Effector memory CD8-positive, alpha-beta T cell (primary cell): ENCODE measurements at places on chromosomes 6 and 20.

DNA sequence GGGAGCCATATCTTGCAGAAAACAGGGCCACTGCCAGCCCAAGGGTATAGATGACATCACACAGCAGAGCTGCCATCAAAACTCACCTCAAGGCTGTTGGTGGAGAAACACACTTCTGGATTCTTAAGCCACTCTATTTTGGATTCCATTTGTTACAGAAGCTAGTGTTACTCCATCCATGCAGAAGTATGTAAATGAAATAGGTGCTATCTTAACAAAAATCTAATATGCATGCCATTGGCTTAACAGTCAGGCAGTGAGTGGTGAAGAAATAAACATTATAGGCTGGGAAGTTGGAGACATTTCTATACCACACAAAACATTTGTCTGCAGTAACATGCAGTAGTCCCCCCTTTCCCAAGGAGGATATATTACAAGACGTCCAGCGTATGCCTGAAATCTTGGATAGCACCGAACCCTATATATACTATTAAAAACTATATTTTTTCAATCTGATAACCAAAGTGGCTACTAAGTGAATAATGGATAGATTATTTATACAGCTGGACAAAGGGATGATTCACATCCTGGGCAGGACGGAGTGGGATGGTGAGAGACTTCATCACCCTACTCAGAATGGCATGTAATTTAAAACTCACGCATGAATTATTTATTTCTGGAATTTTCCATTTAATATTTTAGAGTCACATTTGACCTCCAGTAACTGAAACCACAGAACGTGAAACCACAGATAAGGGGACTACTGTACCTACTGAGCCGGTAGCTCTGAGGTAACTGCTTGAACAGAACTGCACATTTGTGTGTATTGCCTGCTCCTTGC lies 160.0 kb upstream of the PLN start:
- no peak overlapping the region for H3K27ac ChIP-seq
- H3K4me1 ChIP-seq: no peaks in the 10 kb centered on the region

- H3K27me3 ChIP-seq: no peaks in the 10 kb centered on the region
- H3K36me3 ChIP-seq: no peaks in the 10 kb centered on the region
- H3K4me3 ChIP-seq: no peak overlapping the region
- no peak for DNase-seq
- H3K4me1 ChIP-seq: peaks cover 4% of the 10 kb centered on the region
These were observed 344.9 kb downstream of the CDKAL1 start for GRCh38 chr6:20879121-20879520.

DNA sequence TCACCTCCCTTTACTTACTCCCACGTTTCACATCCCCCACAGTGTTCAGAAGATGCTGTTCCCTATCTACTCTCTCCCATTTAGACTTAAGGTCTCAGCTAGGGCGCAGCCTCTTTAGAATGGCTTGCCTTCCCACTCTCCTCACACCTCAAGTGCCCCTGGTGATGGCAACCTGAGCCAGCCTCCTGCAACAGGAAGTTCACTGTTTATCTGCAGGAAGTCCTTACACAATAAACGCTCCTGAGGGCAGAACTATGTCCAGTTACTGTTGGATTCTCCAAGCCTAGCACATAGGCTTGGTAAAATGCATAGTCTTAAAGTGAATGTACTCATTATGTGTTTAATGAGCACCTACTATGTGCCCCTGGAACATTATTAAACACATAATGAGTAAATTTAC lies 21.9 kb upstream of the RAB22A start:
- DNase-seq: no peak
- H3K27me3 ChIP-seq: no peaks in the 10 kb centered on the region
- peaks cover 30% of the 10 kb centered on the region for H3K4me1 ChIP-seq
- H3K4me3 ChIP-seq: no peak overlapping the region

DNA sequence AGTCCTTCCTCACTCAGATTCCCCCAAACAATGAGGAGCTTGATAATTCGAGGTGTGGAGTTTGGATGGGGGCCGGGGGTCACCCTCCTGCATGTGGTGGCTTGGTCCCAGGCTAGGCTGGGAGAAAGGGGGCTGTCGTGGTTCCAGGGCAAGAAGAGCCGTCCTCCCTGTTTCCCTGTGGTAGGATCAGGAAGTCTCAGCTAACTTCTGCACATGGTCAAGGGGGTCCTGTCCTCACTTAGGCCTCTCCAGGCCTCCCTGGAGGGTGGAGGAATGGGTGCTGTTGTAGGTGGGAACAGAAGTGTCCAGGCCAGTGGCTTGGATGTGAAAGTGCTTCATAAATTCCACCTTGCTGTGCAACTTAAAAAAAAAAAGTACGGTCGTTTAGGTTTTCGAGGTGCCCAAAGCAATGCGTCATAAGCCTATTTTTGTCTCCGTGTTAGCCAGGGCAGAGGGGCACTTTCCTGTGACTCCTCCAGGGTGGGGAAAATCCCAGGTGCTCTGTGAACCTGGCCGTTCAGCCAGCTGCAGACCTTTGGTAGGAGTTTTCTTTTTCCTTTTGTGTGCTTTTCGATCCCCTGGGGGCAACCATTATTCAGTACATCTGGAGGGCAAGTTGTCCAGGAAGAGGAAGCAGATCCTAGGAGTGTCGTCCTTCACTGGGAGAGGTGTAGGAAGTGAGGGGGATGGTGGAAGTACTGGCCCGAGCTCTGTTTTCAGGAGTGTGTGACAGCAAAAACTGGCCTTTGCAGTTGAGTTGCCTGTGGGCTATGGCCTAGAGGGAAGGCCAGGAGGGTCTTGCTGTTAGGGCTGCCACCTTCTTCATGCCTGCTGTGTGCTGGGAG lies 9.6 kb downstream of the IGF2R start:
- no peaks in the 10 kb centered on the region for H3K27me3 ChIP-seq
- H3K27ac ChIP-seq: peak overlapping the region; percentile 95
- H3K4me1 ChIP-seq: peaks cover 95% of the 10 kb centered on the region
- peak; percentile 33 for DNase-seq
- peaks cover 21% of the 10 kb centered on the region for H3K36me3 ChIP-seq
- peak overlapping the region; percentile 80 for H3K4me3 ChIP-seq

DNA sequence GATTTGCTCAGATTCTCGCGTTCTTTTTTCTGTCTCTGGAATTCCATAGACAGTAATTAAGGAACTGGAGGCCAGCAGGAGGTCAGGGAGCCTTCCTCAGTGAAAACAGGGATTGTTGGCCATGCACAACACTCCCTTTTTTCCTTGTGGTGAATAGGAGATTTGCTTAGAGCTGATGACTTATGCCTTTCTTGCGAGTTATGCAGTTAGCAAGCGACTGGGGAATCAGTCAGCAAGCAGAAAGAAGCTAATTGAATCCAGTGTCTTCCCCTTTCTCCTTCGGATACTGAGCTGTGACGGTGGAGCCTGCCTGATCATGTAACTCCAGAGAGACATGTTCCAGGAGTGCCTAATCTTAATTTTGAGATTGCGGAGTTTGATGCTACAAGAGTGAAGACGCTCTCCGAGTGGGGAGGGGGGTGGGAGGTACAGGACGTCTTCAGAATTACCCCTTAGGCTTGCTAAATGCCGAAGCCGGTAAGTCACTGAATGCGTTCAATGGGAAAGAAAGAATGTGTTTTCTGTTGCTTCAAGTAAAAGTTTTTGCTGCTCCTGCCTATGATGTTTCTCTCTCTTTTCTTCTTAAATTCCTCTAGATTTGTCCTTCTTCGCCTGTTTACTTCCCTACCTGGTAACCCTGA lies 165.9 kb downstream of the SASH1 start:
- no peak overlapping the region for H3K4me3 ChIP-seq
- DNase-seq: no peak
- no peaks in the 10 kb centered on the region for H3K36me3 ChIP-seq
- peaks cover 58% of the 10 kb centered on the region for H3K27me3 ChIP-seq
- H3K4me1 ChIP-seq: no peaks in the 10 kb centered on the region
- H3K27ac ChIP-seq: no peak overlapping the region

GRCh38 chr20:46974669-46975434 lies 80.2 kb downstream of the EYA2 start:
- peaks cover 48% of the 10 kb centered on the region for H3K27me3 ChIP-seq
- H3K36me3 ChIP-seq: no peaks in the 10 kb centered on the region
- no peak for DNase-seq
- no peak overlapping the region for H3K27ac ChIP-seq
- no peaks in the 10 kb centered on the region for H3K4me1 ChIP-seq

DNA sequence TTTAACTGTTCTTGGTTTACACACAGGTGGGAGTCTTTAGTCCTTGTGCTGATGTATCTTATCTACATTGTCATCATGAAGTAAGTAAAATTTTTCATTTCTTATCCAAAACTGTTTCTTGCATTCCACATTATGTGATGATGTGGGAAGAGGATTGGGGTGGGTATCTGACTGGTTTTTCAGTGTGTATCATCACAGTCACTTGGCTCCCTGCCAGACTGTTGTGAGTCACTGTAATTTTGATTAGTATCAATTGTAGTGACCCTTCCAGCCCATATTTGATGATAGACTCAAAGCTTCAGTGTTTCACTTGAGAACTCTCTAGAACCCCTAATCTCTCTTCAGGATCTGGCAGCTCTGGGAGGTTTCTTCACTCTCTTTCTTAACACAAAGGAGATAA lies 84.5 kb upstream of the RIN2 start:
- H3K27me3 ChIP-seq: peaks cover 14% of the 10 kb centered on the region
- H3K36me3 ChIP-seq: no peaks in the 10 kb centered on the region
- no peak overlapping the region for H3K27ac ChIP-seq
- H3K4me1 ChIP-seq: no peaks in the 10 kb centered on the region
- DNase-seq: no peak

GRCh38 chr6:166443166-166443565 lies 60.4 kb upstream of the MPC1 start:
- no peak overlapping the region for H3K27ac ChIP-seq
- peaks cover 6% of the 10 kb centered on the region for H3K36me3 ChIP-seq
- H3K27me3 ChIP-seq: peaks cover 29% of the 10 kb centered on the region
- peaks cover 5% of the 10 kb centered on the region for H3K4me1 ChIP-seq
- DNase-seq: no peak
- no peak overlapping the region for H3K4me3 ChIP-seq

DNA sequence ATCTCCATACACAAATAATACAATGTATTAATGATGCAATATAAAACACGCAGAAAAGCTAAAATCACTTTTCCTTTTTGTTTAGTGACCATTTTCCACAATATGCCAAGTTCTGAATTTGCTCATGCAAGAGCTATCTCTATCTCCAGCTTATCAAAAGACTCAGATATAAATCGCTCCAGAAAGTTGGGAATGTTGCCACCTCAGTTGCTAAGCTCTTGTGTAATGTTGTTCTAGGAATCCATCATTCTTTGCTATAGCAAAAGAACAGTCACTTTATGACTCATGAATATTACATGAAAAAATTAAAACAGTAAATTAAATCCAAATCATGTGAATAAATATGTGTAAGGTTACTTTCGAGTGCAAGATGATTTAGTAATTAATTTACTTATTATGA lies 8.7 kb downstream of the PLAGL1 start:
- DNase-seq: no peak
- H3K27me3 ChIP-seq: peaks cover 13% of the 10 kb centered on the region
- H3K4me3 ChIP-seq: no peak overlapping the region
- no peaks in the 10 kb centered on the region for H3K4me1 ChIP-seq
- no peaks in the 10 kb centered on the region for H3K36me3 ChIP-seq

DNA sequence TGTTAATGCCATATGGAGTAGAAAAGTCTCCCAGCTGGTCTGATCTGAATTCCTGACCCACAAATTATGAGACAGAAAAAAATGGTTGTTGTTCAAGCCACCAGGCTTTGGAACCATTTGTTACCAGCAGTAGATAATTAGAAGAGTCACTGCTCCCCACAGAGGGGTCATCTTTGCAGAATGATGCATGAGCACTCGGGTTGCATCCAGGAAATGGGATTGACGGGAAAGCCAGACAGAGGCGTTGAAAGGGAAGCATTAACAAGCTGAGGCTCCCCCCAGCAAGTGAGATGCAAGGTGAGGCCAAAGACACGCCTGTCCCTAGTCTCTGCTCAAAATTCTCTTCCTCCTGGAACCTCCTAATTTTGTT lies 182.5 kb downstream of the SYNDIG1 start:
- no peak for DNase-seq
- peaks cover 27% of the 10 kb centered on the region for H3K27me3 ChIP-seq
- H3K27ac ChIP-seq: no peak overlapping the region
- no peak overlapping the region for H3K4me3 ChIP-seq

- DNase-seq: no peak
- peaks cover 4% of the 10 kb centered on the region for H3K4me1 ChIP-seq
- H3K27ac ChIP-seq: no peak overlapping the region
- no peaks in the 10 kb centered on the region for H3K27me3 ChIP-seq
- H3K36me3 ChIP-seq: peaks cover 6% of the 10 kb centered on the region
These were observed 193.0 kb downstream of the ZFAND3 start for GRCh38 chr6:38012573-38012972.

GRCh38 chr6:134257516-134257915 lies 60.4 kb downstream of the SGK1 start:
- no peaks in the 10 kb centered on the region for H3K4me1 ChIP-seq
- H3K27me3 ChIP-seq: no peaks in the 10 kb centered on the region
- no peak for DNase-seq
- H3K4me3 ChIP-seq: no peak overlapping the region

GRCh38 chr6:70412252-70413113 lies 825 bp upstream of the FAM135A start:
- DNase-seq: no peak
- H3K36me3 ChIP-seq: peaks cover 10% of the 10 kb centered on the region
- peak overlapping the region; percentile 85 for H3K27ac ChIP-seq
- H3K4me3 ChIP-seq: peak overlapping the region; percentile 95
- H3K27me3 ChIP-seq: no peaks in the 10 kb centered on the region

DNA sequence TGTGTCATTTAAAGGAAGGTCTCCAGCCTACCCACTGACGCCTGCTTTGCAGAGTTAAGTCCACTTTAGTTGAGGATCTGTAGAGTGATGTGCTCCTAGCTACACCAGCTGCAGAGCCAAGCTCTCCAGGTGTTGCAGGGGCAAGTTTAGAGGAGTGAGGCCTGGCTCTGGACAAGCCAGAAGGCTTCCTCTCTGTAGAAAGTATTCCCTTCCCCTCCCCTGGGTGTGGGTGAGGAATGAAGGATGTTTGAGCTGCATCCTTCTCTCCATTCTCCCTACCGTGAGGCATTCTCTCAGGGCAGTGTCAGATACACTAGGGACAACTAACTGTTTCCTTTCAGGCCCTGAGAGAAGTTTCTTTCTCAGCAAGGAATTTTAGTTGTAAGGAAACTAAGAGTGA lies 66.5 kb downstream of the ELOVL5 start:
- peaks cover 21% of the 10 kb centered on the region for H3K36me3 ChIP-seq
- H3K4me1 ChIP-seq: peaks cover 42% of the 10 kb centered on the region
- no peak overlapping the region for H3K4me3 ChIP-seq
- no peak for DNase-seq
- H3K27ac ChIP-seq: peak overlapping the region; percentile 29
- no peaks in the 10 kb centered on the region for H3K27me3 ChIP-seq

- peaks cover 9% of the 10 kb centered on the region for H3K36me3 ChIP-seq
- no peak overlapping the region for H3K4me3 ChIP-seq
- no peak for DNase-seq
- H3K27me3 ChIP-seq: no peaks in the 10 kb centered on the region
- peaks cover 47% of the 10 kb centered on the region for H3K4me1 ChIP-seq
These were observed 140.0 kb downstream of the ARID1B start for GRCh38 chr6:156917213-156917612.

DNA sequence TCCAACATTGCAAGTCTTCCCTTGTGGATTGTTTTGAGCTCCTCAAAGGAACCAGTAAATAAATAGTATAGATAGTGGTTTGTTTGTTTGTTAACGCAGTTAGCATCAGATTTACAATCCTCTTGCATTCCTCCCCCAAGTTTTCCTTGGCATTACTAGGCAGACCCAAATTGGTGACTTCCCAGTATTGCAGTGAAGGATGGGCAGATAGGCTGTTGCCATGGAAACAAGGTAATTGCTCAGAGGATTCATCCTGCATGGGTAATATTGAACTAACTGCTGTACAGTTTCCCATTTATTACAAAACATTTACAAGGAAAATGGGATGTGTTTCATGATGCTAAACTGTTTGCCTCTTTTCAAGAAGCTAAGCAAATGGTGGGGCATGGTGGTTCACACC lies 477.2 kb downstream of the EPM2A start:
- peaks cover 2% of the 10 kb centered on the region for H3K36me3 ChIP-seq
- no peak overlapping the region for H3K4me3 ChIP-seq
- no peaks in the 10 kb centered on the region for H3K4me1 ChIP-seq
- H3K27me3 ChIP-seq: peaks cover 10% of the 10 kb centered on the region
